Non-pigmented ciliary epithelial cell (primary cell): ENCODE measurements at places on chromosomes 7 and 10.
A peak's percentile ranks its signal among the peaks of the same experiment; 100 is the strongest.

GRCh38 chr7:31114593-31115343 lies 62.7 kb downstream of the ADCYAP1R1 start:
- DNase-seq = no peak

- DNase-seq = no peak
Measured at GRCh38 chr10:52778511-52779392, 6.2 kb upstream of the MBL2 start.

GRCh38 chr7:11447106-11447505 lies 384.9 kb downstream of the THSD7A start:
- DNase-seq = no peak

DNA sequence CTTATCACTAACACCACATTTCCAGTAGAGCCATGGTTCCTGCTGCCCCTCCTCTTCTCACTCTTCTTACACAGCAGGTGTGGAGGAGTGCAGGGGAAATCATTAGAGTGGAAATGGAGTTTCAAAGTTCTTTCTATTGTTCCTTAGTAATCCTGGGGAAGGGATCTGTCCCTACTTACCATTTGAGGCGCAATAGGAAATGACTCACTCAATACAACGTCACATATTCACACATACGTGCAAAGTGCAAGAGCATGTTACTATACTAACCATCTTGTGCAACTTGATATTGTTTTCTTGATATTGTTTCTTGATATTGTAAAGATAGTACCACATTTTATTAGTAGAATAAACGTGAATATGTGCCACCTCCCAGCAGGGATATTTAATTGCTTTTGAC lies 1010.2 kb downstream of the DNAJB9 start:
- DNase-seq = no peak

- DNase-seq = no peak
Measured at GRCh38 chr10:110462166-110463095, 35.3 kb upstream of the DUSP5 start.

DNA sequence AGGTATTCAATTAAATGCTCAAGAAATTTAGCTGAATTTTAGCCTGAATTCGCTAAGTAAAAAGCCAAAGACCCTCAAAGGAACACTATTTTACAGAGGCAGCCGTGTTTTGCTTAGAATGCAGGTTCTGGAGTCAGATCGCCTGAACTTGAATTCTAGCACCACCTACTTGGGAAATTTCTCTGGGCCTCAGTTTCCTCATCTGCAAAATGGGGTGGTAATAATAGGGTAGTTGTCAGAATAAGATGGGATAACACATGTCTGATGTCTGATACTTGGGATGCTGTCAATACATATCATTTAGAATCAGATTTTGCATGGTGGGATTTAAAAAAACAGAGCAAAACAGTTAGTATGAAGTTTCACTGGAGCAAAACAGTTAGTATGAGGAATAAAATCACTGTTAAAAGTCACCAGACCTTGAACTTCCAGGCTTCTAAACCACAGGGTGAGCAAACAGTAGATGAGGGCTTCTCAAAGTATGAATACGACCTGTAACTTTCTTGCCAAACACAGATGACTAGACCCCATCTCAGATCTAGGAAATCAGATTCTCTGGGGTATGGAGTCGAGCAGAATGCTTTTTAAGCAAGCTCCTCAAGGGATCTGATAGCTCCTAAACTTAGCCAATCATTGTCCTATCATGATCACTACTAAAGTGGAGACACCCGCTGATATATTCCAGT lies 75.4 kb downstream of the ATXN7L1 start:
- DNase-seq = no peak

DNA sequence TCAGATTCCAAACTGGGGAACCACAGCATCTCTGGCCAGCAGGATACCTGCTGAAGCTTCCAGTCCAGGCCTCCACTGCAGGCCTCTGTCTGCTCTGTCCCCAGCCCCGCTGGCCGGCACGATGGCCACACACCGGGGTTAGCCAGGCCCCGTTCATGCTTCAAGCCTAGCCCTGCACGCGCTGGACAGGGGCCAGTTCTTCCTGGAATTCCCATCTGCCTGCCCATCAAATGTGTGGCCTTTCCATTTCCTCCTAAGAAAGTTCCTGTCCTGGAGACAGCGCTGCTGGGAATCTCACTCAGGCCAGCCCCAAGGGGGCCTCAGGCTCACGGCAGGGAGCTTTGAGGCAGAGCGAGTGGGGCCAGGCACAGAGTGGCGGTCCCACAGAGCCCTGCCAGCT lies 18.0 kb downstream of the SH2B2 start:
- DNase-seq = no peak

DNA sequence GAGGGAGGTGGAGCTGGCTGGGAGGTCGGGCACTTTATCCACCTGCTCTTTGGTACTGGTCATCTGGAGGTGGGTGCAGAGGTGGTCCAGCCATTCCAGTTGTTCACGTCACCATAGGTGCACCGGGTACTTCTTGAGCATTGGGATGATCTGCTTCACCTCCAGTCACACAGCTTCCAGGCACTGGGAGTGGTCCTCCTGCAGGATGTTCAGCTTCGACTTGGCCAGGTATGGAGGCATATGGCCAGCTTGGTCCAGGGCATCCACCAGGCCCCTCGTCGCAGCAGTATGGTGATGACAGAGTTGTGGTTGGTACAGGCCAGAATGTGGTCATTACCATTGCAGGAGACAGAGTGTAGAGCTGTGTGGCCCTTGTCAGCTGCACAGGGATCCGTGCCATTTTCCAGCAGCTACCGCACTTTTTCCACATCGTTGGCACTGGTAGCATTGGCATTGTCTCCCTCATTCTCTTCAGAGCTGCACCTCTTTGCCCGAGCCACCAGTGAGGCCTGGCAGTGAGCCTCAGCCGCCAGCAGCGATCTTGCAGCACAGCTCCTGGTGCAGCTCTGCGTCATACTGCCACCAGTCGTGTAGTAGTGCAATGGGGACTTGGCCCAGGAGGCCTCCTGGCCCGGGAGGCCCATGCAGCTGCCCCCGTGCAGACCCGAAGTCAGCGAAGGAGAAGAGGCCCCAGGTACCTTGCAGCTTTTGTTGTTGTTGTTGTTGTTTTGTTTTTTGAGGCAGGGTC lies 150.9 kb downstream of the ZNF22 start:
- DNase-seq = no peak

DNA sequence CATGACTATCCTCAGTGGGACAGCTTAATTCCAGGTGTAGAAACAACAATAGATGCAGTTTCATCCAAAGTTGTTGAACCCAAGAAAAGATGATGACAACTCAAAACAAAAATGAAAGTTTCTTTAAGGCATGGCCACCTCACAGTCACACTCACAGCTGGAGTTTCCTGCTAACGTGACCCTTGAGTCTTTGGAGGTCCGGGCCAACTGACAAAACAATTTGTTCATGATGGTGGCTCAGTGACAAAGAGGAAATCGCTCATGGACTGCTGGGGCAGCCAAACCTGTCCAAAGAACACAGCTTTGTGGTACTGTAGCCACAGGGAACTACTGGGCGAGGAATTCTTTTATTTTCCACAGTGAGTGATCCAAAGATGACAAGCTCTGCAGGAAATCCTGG lies 96.0 kb upstream of the JCAD start:
- no peak for DNase-seq

DNA sequence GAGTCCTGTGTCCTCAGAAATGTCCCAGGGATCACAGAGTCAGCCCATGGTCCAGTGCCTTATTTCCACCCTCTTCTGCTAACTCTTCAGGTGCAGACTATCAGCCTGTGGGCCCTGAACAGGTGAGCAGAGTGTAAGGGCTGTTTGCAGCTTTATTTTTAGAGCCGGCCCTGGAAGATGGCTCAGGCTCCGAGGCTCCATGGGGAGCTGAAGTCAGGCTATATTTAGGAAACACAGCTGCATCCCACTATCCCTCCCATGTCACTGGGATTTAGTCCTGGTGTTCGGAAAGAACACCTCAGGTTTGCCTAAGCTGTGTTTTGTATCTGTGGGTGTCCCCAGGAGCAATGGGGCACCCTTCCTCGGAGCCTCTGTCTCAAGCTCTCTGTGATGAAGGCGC lies 126.9 kb downstream of the RPS24 start:
- DNase-seq = no peak

DNA sequence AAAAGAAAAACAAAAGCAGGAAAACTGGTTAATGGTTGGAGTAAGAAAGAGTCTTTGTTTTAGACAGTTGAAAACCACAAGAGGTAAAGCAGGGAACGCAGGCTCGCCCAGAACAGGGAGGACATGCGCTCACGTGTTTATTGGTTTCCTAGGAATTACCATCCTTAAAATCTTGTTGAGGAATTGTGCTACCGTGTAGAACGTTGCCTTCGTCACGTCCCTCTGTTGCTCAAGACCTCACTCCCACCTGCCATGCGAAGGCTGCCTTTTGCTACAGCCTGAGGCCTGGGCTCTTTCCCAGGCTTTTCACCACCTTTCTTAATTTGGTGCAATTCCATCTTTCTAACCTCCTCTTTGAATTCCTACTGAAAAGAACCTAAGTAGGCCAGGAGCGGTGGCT lies 61.6 kb upstream of the CAMK1D start:
- DNase-seq = no peak

DNA sequence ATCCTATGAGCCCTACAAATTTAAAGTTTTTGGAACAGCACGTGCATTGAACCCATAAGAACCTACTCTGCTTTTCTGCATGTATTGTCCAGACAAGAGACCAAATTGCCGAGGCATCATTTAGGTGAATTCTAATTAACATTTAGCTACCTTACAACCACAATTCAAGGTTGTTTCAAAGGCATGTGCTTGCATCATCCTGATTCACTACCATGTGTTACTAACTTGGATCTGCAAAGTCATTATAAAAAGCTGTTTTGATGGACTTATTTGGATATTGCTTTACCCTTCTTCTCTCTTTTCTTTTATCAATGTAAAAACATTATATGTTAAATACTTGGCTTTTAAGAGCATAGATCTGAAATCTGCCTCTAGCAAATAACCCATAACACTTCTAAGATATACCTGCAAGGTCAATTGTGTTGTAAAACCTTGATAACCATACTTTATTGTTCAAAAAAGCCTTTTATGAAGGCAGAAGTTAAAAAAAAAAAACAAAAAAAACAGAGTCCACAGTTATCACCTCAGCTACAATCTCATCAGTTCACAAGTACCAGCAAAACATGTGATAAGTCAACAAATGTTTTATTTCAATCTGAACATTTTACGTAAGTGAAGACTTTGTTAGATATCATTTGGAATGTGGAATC lies 51.9 kb downstream of the CFTR start:
- no peak for DNase-seq

DNA sequence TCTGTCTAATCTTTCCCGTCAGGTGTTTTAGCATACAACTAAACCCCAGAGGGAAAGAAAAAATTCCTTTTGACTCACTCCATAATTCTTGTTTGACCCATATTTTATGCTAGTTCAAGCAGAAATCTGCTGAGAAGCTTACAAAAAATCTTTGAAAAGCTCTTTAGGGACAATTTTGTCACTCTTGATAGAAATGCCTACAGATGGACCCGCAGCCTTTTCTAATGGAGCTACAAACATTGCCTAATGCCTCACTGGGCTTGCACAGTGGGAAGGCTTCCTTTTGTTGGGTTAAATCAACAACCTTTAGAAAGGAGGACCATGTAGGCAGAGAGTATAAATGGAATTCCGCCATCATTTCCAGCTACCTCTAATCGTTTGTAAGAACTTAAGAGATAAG lies 344.5 kb downstream of the PCLO start:
- no peak for DNase-seq

GRCh38 chr7:134613623-134614347 lies 32.9 kb upstream of the BPGM start:
- peak; percentile 94 for DNase-seq

DNA sequence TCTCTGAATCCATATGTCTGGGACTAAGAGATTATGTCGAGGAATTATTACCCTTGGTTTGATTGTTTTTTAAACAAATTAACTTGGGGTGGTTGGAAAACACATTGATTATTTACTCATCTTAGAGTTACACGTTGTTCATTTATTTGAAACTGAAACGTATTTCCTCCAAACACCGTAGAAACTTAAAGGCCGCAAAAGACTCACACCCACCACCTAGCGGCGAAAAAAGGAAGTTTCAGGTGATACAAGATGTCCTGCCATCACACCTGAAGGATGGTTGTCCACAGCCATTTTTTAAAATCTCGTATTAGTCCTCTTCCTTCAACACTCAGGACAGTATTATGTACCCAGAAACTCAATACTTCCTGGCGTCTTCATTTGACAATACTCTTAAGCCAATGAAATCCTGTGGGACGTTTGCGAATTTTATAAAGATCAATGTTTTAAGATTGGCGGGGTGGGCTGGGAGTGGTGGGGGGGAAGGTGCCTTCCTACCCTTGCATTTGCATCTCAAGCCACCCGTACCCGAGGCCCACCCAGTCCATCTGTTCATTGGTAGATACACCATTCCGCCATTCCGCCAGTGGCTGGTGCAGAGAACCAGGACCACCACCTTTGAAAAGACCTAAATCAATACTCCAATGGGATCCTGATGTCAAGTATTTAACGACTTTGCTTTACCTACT lies 1.4 kb upstream of the LCOR start:
- no peak for DNase-seq

- no peak for DNase-seq
Measured at GRCh38 chr7:41796331-41796730, 93.4 kb upstream of the INHBA start.

- DNase-seq = no peak
Measured at GRCh38 chr7:2723138-2723850, 35.3 kb downstream of the AMZ1 start.
